ENCODE measurements at places on chromosomes 11 and 22. TPM values are rescaled to one million over a fixed set of nuclear protein-coding genes. Genes with fewer than 3 reads are reported as not detected.

The HORMAD2 gene
- total RNA-seq = not detected

The GGT5 gene
- 1.3 TPM for total RNA-seq

The LRRC74B gene
- total RNA-seq = 0.06 TPM

The OR4A16 gene
- total RNA-seq = not detected

The OR52A1 gene
- total RNA-seq = not detected

The MYRF gene
- 21.2 TPM for total RNA-seq

The MN1 gene
- total RNA-seq = 3.0 TPM

The TBX1 gene
- 3.1 TPM for total RNA-seq

The OR8G1 gene
- not detected for total RNA-seq

The UBQLN3 gene
- total RNA-seq = not detected

The SERPIND1 gene
- total RNA-seq = not detected

The TEF gene
- total RNA-seq = 0.78 TPM

The MS4A4A gene
- not detected for total RNA-seq

The MCHR1 gene
- not detected for total RNA-seq

The GNAZ gene
- total RNA-seq = 2.2 TPM

The MMP1 gene
- total RNA-seq = 0.87 TPM

The C22orf31 gene
- total RNA-seq = not detected

The ZBED4 gene
- 13.7 TPM for total RNA-seq

The CPT1B gene
- 15.7 TPM for total RNA-seq

The EMID1 gene
- total RNA-seq = 0.28 TPM

The CD3G gene
- not detected for total RNA-seq

The CFAP300 gene
- 6.5 TPM for total RNA-seq

The STK33 gene
- total RNA-seq = 3.4 TPM

The TMEM9B gene
- total RNA-seq = 40.8 TPM

The MIAT gene
- 0.39 TPM for total RNA-seq

The VPREB1 gene
- total RNA-seq = not detected

The PATE4 gene
- not detected for total RNA-seq

The SLC22A6 gene
- not detected for total RNA-seq
